Non-pigmented ciliary epithelial cell (primary cell): ENCODE measurements at places on chromosomes 3 and 15.

- no peak for DNase-seq
Measured at GRCh38 chr3:39067286-39067685, 15.5 kb downstream of the WDR48 start.

GRCh38 chr3:44632193-44632592 lies 7.4 kb downstream of the ZNF197 start:
- DNase-seq: no peak

DNA sequence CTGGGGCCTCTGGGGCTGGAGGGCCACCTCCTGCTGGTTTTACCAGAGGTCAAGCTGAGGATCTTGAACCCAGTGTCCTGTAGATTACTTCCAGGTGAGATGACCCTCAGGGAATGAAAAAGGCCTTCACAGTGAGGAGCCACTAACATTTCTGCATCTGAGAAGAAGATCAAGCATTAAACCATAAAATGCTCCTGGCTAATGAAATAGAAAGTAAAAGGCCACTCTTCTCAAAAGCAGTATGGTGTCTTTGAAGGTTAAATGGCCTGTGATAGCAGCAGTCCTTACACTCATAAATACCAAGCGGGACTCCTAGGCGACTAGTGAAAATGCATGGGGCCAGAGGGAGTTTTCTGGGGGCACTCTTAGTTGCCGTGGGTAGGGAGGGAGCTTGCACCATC lies 47.0 kb upstream of the RGMA start:
- DNase-seq: no peak

- no peak for DNase-seq
Measured at GRCh38 chr3:46508850-46509591, 11.2 kb downstream of the RTP3 start.

- no peak for DNase-seq
Measured at GRCh38 chr3:161409069-161409468, 37.8 kb upstream of the SPTSSB start.

DNA sequence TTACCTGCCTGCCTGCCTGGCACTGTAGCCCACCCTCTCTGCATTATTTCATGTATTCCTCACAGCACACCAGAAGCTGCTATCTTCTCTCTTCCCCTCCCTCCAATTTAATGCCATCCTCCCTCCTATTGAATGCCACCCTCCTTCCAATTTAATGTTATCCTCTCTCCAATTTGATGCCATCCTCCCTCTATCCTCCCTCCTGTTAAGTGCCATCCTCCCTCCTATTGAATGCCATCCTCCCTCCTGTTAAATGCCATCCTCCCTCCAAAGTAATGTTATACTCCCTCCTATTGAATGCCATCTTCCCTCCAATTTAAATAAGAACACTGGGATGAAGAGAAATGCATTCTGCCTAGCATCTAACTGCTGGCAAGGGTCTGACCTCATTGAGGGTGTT lies 11.1 kb downstream of the ATP10A start:
- no peak for DNase-seq

- no peak for DNase-seq
Measured at GRCh38 chr3:181311186-181311585, 321.6 kb upstream of the DNAJC19 start.

DNA sequence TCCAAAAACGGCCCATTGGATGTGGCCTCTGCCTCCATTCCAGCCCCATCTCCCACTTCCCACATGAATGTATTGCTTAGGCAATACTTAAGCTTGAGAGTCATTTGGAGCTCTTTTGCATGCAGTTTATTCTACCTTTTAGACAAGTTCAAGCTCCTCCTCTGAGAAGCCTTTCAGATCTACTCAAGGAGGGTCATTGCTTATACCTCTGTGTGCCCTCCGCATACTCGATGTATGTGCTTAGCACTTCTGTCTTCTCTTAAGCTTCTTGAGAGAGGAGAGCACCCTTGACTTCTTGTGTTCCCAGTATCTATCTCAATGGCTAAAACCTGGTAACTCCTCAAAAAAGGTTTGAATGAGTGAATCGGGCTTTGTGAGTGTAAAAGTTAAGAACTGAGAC lies 6.6 kb upstream of the UBE3A start:
- no peak for DNase-seq

DNA sequence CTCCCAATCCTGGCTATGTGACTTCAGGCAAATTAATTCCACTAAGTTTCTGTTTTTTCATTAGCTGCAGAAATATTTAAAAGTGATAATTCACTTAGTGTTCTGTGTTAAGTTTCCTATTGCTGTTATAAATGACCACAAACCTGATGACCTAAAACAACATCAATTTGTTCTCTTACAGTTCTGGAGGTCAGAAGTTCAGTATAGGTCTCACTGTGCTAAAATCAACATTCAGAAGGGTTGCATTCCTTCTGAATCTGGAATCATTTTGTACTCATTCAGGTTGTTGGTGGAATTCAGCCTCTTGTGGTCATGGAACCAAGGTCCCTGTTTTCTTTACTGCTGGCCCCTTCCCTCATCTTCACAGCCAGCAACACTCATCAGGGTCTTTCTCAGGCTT lies 254.1 kb downstream of the CNTN3 start:
- DNase-seq: no peak

- no peak for DNase-seq
Measured at GRCh38 chr3:61944726-61945125, 383.4 kb downstream of the PTPRG start.

GRCh38 chr3:143847787-143848631 lies at the start of gene SLC9A9:
TSS of gene SLC9A9 (minus strand) at chr3:143848468. CDS start at chr3:143848322, 146 bp downstream.
- peak; percentile 40 for DNase-seq

GRCh38 chr3:58004973-58005372 lies 3.2 kb upstream of the FLNB start:
- no peak for DNase-seq

DNA sequence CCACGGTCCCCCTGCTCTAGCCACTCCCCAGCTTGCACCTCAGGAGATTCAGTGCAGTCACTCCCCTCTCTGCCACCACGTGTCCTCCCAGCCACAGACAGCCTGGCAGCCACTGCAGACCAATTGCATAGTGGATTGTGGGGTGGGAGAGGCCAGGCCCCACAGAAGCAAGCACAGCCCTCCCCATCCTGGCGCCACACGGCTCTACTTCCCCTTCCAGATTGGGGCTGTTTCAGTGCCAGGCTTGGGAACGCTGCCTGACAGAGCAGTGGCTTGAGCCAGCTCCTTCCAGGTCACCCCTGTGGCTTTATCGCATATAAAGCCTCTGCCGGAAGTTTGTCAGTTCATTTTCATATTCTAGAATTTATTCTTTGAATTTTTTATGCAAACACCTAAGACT lies 90.7 kb downstream of the TMEM266 start:
- DNase-seq: no peak

DNA sequence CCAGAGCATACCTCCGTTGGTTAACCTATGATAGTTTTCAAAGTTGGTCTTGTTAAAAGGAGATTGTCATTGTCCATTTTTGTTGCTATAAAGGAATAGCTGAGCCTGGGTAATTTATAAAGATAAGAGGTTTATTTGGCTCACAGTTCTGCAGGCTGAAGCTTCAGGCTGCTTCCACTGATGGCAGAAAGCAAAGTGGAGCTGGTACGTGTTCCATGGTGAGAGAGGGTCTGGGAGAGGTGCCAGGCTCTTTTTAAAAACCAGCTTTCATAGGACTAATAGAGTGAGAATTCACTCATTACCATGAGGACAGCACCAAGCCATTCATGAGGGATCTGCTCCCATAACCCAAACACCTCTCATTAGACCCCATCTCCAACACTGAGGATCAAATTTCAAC lies 107.3 kb downstream of the SLMAP start:
- no peak for DNase-seq
